ENCODE measurements at places on chromosomes 6 and 20.

DNA sequence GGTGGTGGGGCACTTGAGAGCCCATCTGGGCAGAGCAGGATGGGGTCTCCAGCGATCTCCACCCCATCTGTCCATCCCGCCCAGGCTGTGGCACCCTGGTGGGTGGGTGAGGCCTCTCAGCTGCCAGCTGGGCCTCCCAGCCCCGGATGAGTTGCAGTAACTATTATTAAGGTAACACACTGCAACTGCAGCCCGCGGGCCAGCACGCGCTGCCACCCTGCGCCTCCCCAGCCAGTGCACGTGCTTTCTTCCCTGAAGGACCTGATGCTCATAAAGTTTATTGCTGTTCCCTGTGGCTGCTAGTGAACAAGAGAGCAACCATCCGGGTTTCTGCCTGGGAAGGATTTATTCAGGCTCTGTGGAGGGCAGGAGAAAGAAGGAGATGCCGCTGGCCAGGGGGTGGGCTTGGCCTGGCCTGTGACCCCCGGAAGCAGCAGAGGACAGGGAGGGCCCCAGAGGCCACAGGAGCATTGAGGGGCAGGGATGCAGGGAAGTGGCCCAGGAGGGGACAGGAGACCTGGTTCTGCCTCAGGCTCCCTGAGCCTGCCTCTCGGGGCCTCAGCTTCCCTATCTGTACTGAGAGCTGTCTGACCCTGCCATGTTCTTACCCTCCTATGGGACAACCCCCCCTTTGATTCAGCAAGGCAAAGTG lies 1.7 kb downstream of the IP6K3 start:
- no peaks in the 10 kb centered on the region for H3K27me3 ChIP-seq
- H3K36me3 ChIP-seq, result no peaks in the 10 kb centered on the region
- peak overlapping the region; percentile 80 for H3K27ac ChIP-seq
- H3K4me3 ChIP-seq, result no peak overlapping the region
- DNase-seq, result peak; percentile 58
- H3K4me1 ChIP-seq, result peaks cover 9% of the 10 kb centered on the region

- no peak for DNase-seq
- H3K27ac ChIP-seq, result no peak overlapping the region
- H3K4me1 ChIP-seq, result no peaks in the 10 kb centered on the region
- no peaks in the 10 kb centered on the region for H3K36me3 ChIP-seq
- no peaks in the 10 kb centered on the region for H3K27me3 ChIP-seq
- no peak overlapping the region for H3K4me3 ChIP-seq
Measured at GRCh38 chr6:36330366-36330765, 6.3 kb downstream of the BNIP5 start.

DNA sequence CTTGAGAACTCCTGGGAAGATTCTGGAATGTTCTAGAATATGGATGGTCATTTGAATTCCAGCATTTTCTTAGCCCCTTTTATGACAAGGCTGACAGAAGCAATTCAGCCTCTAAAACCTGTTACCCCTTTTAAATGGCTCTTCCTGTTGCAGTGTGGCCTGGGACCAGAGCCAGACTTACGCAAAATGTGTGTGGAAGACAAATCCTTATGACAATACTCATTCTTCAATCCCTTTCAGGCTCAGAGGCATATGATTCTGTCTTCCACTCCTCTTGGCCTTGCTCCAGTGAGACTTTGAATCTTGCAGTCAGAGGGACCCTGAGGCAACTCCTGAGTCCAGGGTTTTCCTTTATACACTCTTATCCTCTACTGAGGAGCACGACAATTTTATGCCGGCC lies 287.0 kb downstream of the CLIC5 start:
- no peaks in the 10 kb centered on the region for H3K4me1 ChIP-seq
- DNase-seq, result no peak
- H3K4me3 ChIP-seq, result no peak overlapping the region
- no peaks in the 10 kb centered on the region for H3K27me3 ChIP-seq
- no peak overlapping the region for H3K27ac ChIP-seq

DNA sequence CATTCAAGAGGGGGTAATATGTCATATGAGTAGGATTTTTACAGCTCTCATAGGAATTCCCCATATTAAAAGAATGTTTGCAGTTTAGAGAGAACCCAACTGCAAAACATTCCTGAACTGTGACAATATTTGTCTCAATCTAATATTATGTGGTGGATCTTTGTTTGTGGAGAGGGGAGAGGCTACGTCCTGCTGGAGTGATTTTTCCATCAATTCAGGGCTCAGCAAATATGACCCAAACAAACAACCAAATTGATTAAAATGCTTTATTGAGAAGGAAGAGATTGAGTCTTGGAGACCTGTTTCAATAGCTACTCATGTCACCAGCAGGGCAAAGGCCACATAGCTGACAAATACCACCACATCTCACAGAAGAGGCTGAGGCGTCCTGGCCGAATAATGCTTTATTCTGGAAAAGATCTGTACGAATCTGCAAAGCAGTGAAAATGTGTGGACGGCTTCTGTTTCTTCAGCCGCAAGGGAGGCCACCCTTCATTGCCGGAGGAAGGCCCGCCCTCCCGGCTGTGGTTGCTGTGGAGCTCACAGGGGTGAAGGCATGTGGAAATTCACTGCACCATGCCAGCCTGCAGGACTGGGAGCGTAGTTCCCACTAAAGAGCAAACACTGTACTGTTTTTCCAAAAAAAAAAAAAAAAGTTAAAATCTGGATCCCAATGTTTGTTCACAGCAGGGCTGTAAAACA lies 89.7 kb upstream of the QKI start:
- no peak overlapping the region for H3K4me3 ChIP-seq
- no peaks in the 10 kb centered on the region for H3K27me3 ChIP-seq
- no peaks in the 10 kb centered on the region for H3K36me3 ChIP-seq
- DNase-seq, result no peak
- H3K4me1 ChIP-seq, result no peaks in the 10 kb centered on the region
- H3K27ac ChIP-seq, result no peak overlapping the region

GRCh38 chr20:62878244-62879038 lies 16.8 kb upstream of the TCFL5 start:
- no peak overlapping the region for H3K4me3 ChIP-seq
- no peaks in the 10 kb centered on the region for H3K36me3 ChIP-seq
- DNase-seq, result no peak
- H3K4me1 ChIP-seq, result no peaks in the 10 kb centered on the region
- H3K27me3 ChIP-seq, result no peaks in the 10 kb centered on the region

GRCh38 chr6:108921547-108922361 lies 73.5 kb downstream of the ARMC2 start:
- peak; percentile 40 for DNase-seq
- peaks cover 12% of the 10 kb centered on the region for H3K4me1 ChIP-seq
- no peaks in the 10 kb centered on the region for H3K27me3 ChIP-seq
- no peaks in the 10 kb centered on the region for H3K36me3 ChIP-seq

- no peak overlapping the region for H3K27ac ChIP-seq
- H3K4me3 ChIP-seq, result no peak overlapping the region
- H3K27me3 ChIP-seq, result no peaks in the 10 kb centered on the region
Measured at GRCh38 chr6:105838171-105838570, 248.0 kb upstream of the PRDM1 start.

DNA sequence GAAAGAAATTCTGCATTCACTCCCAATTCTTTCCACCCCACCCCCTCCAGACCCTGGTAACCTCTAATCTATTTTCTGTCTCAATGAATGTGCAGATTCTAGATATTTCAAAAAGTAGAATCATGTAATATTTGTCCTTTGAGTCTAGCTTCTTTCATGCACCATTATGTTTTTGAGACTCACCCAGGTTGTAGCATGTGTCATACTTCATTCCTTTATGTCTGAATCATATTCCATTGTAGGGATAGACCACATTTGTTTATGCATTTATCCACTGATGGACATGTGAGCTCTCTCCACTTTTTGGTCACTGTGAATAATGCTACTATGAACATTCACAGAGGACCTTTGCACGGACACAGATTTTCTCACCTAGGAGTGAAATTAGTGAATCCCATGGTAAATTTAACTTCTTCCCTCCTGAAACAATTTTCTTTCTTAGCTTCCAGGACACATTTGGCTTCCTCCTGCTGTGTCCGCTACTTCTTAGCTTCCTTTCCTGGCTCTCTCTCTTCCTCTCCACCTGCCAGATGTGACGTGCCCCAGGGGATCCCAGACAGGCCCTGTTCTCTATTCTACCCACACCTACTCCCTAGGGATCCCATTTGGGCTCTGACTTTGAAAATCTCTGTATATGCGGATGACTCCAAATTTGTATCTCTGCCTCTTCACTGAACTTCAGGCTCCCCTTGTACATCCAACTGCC lies 24.1 kb upstream of the ARFGEF2 start:
- DNase-seq, result no peak
- no peaks in the 10 kb centered on the region for H3K36me3 ChIP-seq
- no peaks in the 10 kb centered on the region for H3K27me3 ChIP-seq
- no peaks in the 10 kb centered on the region for H3K4me1 ChIP-seq
- H3K27ac ChIP-seq, result no peak overlapping the region

DNA sequence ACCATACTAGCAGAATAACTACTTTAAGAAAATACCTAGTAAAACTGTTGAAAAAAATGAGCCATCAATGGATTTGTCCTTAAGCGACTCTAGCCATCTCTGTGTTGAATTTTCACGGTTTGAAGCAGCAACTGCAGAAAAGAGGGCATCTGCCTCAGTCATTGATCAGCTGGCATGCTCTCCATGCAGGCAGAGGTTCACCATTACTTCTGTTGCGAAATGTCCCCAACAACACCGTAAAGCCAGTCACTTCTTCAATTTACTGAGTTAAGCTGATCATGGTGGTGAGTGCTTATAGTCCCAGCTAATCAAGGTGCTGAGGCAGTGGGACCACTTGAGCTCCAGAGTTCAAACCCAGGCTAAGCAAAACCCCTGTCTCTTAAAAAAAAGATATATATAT lies 11.1 kb downstream of the TPD52L1 start:
- H3K4me1 ChIP-seq, result no peaks in the 10 kb centered on the region
- H3K4me3 ChIP-seq, result no peak overlapping the region
- DNase-seq, result no peak
- no peak overlapping the region for H3K27ac ChIP-seq
- no peaks in the 10 kb centered on the region for H3K27me3 ChIP-seq

DNA sequence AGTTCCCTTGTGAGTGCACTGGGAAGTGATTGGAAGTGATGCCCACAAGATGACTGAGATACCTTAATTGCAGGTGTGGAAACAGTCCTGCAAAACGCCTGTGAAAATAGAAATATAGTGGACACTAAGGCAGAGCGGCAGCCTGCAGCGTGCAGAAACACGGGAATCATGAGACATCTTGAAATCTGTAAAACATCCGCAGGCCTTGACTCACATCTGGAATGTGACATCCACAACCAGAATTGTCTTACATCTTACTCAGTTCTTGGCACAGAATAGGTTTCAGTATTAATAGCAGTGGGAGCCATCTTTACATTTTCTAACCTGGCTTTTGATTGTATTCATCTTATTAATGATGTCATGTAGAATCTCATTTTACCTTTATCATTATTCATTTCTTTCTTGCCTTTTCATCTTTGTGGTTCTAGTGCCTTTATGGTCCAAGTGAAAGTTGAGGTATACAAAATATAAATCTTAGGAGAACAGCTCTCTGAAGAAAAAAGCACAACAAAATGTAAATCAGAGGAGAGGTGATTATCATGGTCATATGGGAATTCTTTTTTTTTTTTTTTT lies 44.6 kb downstream of the CDYL start:
- H3K4me3 ChIP-seq, result no peak overlapping the region
- no peak overlapping the region for H3K27ac ChIP-seq
- H3K4me1 ChIP-seq, result no peaks in the 10 kb centered on the region
- H3K36me3 ChIP-seq, result no peaks in the 10 kb centered on the region
- no peak for DNase-seq
- no peaks in the 10 kb centered on the region for H3K27me3 ChIP-seq

DNA sequence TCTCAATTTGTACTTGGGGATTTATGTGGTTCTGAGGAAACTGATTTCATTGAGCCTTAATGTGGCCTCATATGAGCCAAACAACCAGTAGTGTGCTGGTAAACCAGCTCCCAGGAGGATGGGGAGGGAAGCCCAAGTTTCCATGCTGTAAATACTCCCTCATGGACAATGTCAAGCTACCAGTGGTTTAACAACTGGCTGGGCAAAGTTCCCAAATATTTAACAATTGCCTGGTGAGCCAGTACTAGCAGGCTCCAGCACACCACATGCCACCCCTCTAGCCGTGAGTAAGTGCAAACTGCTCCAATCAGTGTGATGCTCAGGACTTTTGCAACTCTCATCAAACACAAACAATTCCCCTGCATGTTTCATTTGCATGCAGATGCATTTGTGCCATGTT lies 19.2 kb upstream of the CDKN1A start:
- no peaks in the 10 kb centered on the region for H3K27me3 ChIP-seq
- no peaks in the 10 kb centered on the region for H3K36me3 ChIP-seq
- H3K4me3 ChIP-seq, result no peak overlapping the region
- H3K27ac ChIP-seq, result no peak overlapping the region
- DNase-seq, result peak; percentile 48

GRCh38 chr6:167530951-167531350 lies 206.1 kb downstream of the TTLL2 start:
- DNase-seq, result no peak
- H3K27ac ChIP-seq, result no peak overlapping the region
- no peaks in the 10 kb centered on the region for H3K36me3 ChIP-seq
- no peaks in the 10 kb centered on the region for H3K27me3 ChIP-seq
- no peak overlapping the region for H3K4me3 ChIP-seq

GRCh38 chr6:167214206-167214605 lies 56.4 kb upstream of the GPR31 start:
- H3K4me3 ChIP-seq, result no peak overlapping the region
- H3K27ac ChIP-seq, result no peak overlapping the region
- no peaks in the 10 kb centered on the region for H3K4me1 ChIP-seq
- DNase-seq, result no peak
- H3K36me3 ChIP-seq, result no peaks in the 10 kb centered on the region

All from uterus (tissue), 4 donors.